ENCODE measurements at places on chromosomes 12 and 14. TPM values are rescaled to one million over a fixed set of nuclear protein-coding genes. Genes with fewer than 3 reads are reported as not detected.

FAM181A gene
- total RNA-seq = not detected

TPH2 gene
- total RNA-seq = not detected

DNA sequence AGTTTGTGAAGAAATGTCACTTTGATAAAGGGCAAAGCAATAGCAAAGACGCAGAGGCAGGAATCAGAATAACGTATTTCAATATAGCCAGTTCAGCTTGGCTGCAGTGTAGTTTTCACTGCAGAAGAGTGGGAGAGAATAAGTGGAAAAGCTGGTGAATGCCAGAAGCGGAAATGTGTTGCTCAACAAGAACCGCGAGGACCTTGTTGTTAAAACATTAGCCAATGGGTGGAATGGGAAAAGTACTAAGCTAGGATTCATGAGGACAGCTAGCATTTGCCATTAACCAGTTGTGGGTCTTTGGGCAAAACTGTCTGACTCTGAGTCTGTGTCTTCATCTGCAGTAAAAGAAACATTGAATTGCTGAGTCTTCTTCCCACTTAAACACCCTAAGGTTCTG, 292.9 kb upstream of the GRIP1 start:
- H3K27ac ChIP-seq = no peak overlapping the region
- H3K36me3 ChIP-seq = no peaks in the 10 kb centered on the region
- no peak for DNase-seq
- H3K4me1 ChIP-seq = no peaks in the 10 kb centered on the region

GRCh38 chr12:39935275-39935674, 170.6 kb downstream of the SLC2A13 start:
- no peaks in the 10 kb centered on the region for H3K27me3 ChIP-seq
- DNase-seq = no peak
- H3K4me3 ChIP-seq = no peak overlapping the region

DNA sequence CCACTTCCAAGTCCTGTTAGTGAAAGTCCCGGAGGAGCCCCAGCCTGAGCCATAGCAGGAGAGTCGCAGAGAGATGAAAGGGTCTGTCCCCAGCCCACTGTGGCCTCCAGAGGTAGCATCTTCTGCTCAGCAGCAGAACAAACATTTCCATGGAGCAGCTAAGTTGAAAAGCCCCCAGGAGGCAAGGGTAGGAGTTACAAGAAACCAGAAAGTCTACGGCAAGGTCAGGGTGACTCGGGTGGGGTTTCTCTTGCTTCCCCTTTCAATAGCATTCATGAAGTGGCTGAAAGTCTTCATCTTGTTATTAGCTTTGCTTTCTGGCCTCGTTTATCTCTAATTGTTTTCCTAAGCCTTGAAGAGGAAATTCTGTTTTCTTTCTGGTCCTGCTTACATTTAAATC, 151.2 kb upstream of the DIO3 start:
- peaks cover 29% of the 10 kb centered on the region for H3K27me3 ChIP-seq
- H3K36me3 ChIP-seq = no peaks in the 10 kb centered on the region
- no peak for DNase-seq
- H3K4me1 ChIP-seq = peaks cover 3% of the 10 kb centered on the region

- no peaks in the 10 kb centered on the region for H3K27me3 ChIP-seq
- peaks cover 7% of the 10 kb centered on the region for H3K36me3 ChIP-seq
- H3K4me1 ChIP-seq = no peaks in the 10 kb centered on the region
- DNase-seq = no peak
- no peak overlapping the region for H3K4me3 ChIP-seq
These were observed 325.7 kb downstream of the CEP128 start for GRCh38 chr14:80615831-80616230.
